ENCODE measurements at places on chromosomes 5 and 9. TPM values are rescaled to one million over a fixed set of nuclear protein-coding genes. Genes with fewer than 3 reads are reported as not detected.

The FBP2 gene
- 0.49 TPM for total RNA-seq

The PDE6A gene
- total RNA-seq = not detected

The C9orf50 gene
- total RNA-seq = not detected

The SLC46A2 gene
- 2.7 TPM for total RNA-seq

The PALM2AKAP2 gene
- total RNA-seq = 45.9 TPM

The PIP5KL1 gene
- 6.0 TPM for total RNA-seq

The SHISAL2B gene
- total RNA-seq = not detected

The PCDHA1 gene
- total RNA-seq = not detected

Data from thoracic aorta (tissue), 2 donors.